ENCODE measurements at places on chromosomes 7 and 10.

GRCh38 chr10:3099291-3100092 lies 32.1 kb downstream of the PFKP start:
- DNase-seq, result no peak

DNA sequence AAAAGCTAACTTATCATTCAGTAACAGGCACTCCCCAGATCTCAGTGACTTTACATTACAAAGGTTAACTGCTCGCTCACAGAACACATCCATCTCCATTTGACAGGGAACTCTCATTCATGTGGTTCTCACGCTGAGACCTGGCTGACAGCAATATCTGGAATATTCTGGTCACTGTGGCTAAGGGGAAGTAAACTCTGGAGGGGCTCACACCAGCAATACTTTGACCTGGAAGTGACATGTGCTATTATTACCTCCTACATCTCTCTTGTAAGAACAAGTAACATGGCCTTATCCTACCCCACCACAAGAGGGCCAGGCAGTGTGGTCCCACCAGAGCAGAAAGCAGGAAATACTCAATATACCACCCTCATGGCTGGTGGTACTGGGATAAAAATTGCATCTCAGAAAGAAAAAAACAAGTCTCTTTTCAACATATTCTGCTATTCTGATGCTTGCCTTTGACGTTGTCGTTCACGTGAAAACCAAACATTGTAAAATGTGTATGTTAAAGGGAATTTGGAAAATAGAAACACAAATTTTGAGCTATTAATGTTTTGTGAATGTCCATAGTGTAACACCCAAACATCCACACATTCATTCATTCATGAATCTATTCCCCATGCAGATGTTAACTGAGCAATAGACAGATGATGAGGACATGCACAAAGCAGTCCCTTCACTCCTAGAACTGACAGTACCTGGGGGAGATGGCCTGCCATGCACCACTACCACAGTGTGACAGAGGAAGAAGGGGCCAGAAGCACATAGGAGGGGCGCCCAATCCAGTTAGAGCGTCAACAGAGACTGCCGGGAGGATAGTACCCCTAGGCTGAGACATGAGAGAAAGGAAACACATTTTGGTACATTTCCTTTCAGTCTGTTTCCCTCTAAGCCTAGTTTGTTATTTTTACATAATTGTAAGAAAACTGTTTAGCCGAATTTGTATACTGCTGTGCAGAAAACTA lies 166.0 kb upstream of the SP4 start:
- peak; percentile 65 for DNase-seq

DNA sequence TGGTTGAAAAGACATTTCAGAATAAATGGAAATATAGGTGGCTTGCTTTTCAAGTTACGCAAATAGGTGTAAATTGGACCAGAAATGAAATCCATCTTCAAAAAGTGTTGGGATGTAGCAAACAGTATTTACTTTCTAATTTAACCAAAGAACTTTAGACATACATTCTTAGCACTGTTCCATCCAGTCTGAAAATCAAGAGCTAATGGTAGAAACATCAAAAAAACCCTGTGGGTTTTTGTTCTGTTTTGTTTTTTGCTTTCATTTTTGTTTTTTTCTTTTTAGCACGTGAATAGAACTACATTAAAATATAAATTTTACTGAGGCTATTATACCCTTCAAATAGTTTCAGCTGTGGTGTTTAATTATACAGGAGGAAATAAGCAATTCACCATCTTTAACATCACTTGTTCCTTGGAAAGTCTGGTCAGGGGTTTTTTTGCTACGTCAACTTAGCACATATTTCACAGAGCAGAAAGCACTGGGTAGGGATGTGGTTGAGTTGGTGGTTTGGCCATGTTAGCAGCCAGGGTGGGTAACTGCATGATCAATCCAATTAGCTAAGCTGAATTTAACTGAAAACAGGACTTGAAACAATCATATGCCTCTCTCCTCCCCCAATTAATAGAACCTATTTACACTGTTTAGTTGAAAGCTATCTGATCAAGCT lies 275.4 kb upstream of the PFKP start:
- no peak for DNase-seq

DNA sequence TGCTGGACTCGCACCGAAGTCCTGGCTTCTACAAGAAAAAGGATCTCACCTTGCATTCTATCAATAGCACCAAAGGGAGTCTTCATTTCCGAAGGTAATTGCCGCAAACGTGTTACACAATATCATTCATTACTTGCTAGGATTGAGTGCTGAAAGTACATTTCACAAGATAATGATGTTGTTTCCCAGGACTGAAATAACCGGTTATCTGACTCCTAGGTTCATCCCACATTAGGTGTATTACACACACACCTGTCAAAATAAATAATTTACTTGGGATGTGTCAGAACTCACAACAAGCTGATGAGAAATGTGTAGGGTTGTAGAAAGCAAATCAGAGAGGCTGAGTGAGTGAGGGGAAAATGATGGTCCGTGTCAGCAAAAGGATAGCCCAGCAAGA lies 219.4 kb upstream of the RHOBTB1 start:
- DNase-seq, result no peak

GRCh38 chr10:56116684-56117083 lies 244.4 kb downstream of the ZWINT start:
- DNase-seq, result peak; percentile 2

GRCh38 chr10:49323896-49324270 lies 24.9 kb downstream of the C10orf71 start:
- no peak for DNase-seq

- DNase-seq, result no peak
Observed at GRCh38 chr7:66781408-66782090, 41.0 kb downstream of the RABGEF1 start.

GRCh38 chr7:156577645-156578577 lies 62.7 kb upstream of the RNF32 start:
- no peak for DNase-seq

DNA sequence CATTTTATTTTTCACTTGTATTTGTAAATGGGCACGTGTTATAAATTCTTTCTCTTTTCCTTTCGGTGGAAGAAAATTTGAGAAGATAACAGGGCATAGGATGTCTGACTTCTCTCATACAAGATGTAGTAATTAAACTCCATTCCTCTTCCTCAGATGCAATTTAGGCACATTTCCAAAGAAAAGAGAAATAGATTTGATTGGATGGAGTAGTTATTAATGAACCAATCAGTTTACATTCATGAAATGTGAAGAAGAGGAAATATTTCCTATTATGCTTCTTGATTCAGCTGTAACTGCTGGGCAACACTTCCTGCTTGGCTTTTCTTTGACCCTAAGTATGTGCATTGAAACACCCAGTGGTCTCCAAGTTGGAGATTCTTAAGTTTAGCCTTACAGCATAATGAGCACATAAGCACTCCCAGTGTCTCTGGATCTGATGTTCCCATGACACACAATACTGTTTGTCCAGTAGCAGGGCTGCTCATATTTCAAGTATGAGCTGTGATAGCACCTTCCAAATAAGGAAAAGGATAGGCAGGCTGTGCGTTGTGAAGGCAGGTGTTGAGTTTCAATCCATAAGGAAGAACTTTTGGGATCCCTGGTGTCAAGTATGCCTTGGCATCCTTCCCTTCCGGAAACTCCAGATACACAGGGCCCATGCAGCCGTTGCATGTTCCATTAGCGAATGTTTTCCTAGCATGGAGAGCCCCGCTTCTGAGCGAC lies 33.4 kb upstream of the COBL start:
- DNase-seq, result peak; percentile 91

- no peak for DNase-seq
Observed at GRCh38 chr7:157673573-157673972, 336.8 kb downstream of the DNAJB6 start.

DNA sequence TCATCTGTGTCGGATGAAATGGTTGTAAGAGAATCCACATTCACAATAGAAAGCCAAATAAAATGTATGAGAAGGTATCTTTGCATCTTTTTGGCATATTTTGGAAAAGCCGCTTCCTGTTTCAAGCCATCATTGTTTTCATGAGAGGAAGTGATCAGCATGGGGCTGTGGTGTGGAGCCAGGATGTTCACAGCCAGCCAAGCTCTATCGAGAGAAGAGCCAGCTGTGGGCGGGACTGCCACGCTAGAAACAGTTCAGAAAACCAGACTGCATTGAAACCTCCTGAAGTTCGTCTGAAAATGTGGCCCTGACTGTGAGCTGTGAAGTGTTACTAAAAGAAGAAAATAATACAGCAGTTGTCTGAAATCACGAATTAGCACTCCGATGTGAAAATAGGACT lies 21.2 kb upstream of the NPS start:
- DNase-seq, result no peak

- no peak for DNase-seq
Observed at GRCh38 chr10:110870823-110871297, 868 bp upstream of the PDCD4 start.

- DNase-seq, result no peak
Observed at GRCh38 chr10:5524641-5525560, at the start of gene CALML3. Gene CALML3 (plus strand): TSS chr10:5524961. CDS start chr10:5525086, 125 bp downstream.

DNA sequence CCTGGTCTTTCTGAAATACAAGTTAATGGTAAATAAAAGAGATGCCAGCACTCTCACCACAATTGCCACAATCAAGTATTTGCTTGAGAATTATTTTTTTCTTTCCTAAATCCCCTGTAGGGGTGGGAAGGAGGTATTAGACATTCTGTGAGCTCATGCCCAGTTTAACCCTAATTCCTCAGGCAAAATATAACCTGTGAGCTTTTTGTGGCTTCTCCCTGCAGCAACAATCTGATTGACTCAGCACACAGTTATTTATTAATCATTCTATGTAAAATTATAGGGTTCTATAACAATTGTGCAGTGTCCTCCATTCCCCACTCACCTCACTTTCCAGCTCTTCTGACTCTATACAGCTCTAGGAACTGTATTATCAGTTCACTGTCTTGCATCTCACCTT lies 66.3 kb downstream of the GLI3 start:
- peak; percentile 51 for DNase-seq

- DNase-seq, result no peak
Observed at GRCh38 chr10:59302381-59302780, 60.0 kb downstream of the FAM13C start.

DNA sequence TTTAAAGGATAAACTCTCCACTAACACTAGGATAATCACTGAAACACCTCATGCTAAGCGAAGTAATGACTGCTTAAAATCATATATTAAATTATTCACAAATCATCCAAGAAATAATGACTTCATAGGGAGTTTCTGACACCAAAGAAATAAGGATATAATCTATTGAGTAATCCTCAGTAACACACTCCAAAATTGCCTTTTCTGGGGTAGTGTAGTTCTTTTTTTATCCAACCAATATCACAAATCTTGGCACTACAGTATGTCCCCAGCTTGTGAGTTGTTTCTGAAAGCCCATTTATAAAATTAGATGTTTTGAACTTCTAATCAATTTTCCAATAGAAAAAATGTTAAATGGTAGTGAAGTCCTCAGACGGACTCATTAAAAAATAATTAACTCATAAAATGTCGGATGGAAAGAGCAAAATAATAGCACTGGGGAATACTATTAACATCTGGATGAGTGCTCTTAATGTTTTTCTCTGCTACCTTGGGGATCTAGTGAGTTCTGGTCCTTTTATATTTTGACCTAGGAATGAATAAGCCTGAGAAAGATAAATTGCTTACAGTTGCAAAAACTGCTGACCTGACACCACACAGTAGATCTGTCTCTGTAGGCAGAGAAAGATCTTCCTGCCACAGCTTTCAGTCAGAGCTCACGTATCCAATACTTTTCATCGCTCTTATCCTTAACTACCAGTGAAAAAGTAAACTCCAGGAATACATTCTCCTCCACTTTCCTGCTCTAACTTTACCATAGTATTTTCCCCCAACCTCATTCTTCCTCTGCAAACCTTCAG lies 618.5 kb upstream of the ANKRD30A start:
- DNase-seq, result no peak

- no peak for DNase-seq
Observed at GRCh38 chr10:12742771-12743170, 258.7 kb downstream of the CCDC3 start.

- DNase-seq, result no peak
Observed at GRCh38 chr7:97868788-97869187, 3.4 kb downstream of the ASNS start.

- no peak for DNase-seq
Observed at GRCh38 chr7:37971491-37971890, 51.1 kb downstream of the EPDR1 start.

DNA sequence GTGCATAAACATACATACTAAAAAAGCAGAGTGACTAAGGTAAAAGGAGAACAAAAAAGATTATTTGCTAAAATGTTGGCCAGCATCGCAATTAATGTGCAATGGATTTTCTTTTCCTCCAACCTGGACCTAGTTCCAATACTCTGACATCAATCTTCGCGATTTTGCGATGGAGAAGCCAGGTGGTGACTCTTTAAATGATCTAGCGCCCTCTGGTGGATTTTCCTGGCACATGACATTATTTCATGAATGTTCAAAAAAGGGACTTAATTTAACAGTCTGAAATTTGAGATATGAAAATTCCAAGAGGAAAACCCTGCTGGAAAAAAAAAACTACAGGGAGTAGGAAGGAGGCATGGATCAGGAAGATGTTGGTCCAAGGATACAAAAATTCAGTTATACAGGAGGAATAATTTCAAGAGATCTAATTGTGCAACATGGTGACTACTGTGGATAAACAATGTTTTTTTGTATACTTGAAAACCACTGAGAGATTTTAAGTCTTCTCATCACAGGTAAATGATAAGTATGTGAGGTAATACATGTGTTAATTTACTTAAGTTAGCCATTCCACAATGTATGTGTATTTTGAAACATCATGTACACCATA lies 4.3 kb upstream of the KCNMA1 start:
- peak; percentile 70 for DNase-seq

DNA sequence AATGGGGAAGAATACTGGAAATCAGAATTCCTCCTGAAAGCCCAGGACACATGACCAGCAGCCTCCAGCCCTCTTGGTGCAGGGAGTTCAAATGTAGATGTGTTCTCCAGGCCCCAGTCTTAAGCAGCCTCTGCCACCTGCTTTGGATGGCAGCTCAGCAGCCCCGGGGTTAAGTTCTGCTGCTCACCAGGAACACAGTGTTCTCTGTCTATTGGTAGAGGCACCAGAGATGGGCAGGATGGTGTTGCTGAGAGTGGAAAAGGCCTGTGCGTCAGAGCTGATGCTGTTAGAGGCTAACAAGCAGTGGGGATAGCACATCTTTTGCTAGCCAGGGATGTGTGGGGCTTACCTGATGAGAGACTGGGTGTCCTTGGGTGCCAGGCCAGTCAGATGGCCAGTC lies 56.8 kb downstream of the PAX2 start:
- no peak for DNase-seq

DNA sequence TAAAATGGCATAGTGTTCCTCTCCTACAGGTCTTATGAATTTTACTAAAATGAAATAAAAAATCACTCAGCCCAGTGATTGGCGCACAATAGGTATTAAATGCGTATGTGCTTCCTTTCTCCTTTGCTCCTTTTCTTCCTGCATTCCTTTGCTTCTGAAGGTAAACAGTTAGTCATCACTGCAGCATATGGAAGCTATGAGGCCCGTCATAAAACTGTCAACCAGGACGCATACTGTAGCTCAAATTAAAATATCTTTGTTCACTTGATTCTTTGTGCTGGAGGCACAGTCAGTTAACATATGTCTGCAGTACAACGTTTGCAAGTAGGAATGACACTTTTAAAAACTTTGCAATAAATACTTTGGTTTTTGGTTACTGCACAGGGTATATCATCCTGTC lies 374.7 kb downstream of the TCERG1L start:
- no peak for DNase-seq

- no peak for DNase-seq
Observed at GRCh38 chr10:38072552-38072951, 21.6 kb upstream of the ZNF37A start.

GRCh38 chr7:153829525-153829924 lies 222.7 kb upstream of the DPP6 start:
- DNase-seq, result peak; percentile 41

- no peak for DNase-seq
Observed at GRCh38 chr7:29865526-29865925, 59.2 kb downstream of the WIPF3 start.
